ENCODE measurements at places on chromosomes 7 and 10. TPM values are rescaled to one million over a fixed set of nuclear protein-coding genes. Genes with fewer than 3 reads are reported as not detected.

Gene PTPRZ1
- polyA plus RNA-seq: 3.7 TPM

Gene KCNH2
- 14.3 TPM for polyA plus RNA-seq

Gene CNPY1
- polyA plus RNA-seq: not detected

Gene FGL2
- polyA plus RNA-seq: 103 TPM

Gene MGAM2
- polyA plus RNA-seq: 0.56 TPM

Gene CALML5
- not detected for polyA plus RNA-seq

Gene COBL
- polyA plus RNA-seq: 17.4 TPM

Gene C10orf62
- 0.47 TPM for polyA plus RNA-seq

Gene PILRA
- 4.4 TPM for polyA plus RNA-seq

Gene NUTM2E
- polyA plus RNA-seq: 0.10 TPM

Gene IL2RA
- 0.05 TPM for polyA plus RNA-seq

Gene GDF10
- polyA plus RNA-seq: 1.8 TPM

Gene YAE1
- 34.4 TPM for polyA plus RNA-seq

Gene NUTM2A
- polyA plus RNA-seq: 4.0 TPM

Gene ST8SIA6
- 1.8 TPM for polyA plus RNA-seq

Gene SKAP2
- polyA plus RNA-seq: 33.2 TPM

Gene KNDC1
- 5.9 TPM for polyA plus RNA-seq

Gene LFNG
- polyA plus RNA-seq: 35.2 TPM

Gene HOXA9
- polyA plus RNA-seq: 112 TPM

Gene ADAM12
- 27.5 TPM for polyA plus RNA-seq

Gene TRPV5
- polyA plus RNA-seq: 0.90 TPM

Gene AOC1
- 62.4 TPM for polyA plus RNA-seq

Gene COL1A2
- 990 TPM for polyA plus RNA-seq

Gene GDF2
- not detected for polyA plus RNA-seq

Gene TMEM213
- polyA plus RNA-seq: 48.3 TPM

Gene SPDYE3
- 7.8 TPM for polyA plus RNA-seq

Gene AFAP1L2
- 45.2 TPM for polyA plus RNA-seq

Gene GFRA1
- polyA plus RNA-seq: 19.6 TPM

Gene NACAD
- polyA plus RNA-seq: 9.4 TPM

Gene GNGT1
- 0.11 TPM for polyA plus RNA-seq

Gene IDI2
- not detected for polyA plus RNA-seq

Gene HOXA3
- 36.2 TPM for polyA plus RNA-seq

Gene BZW2
- polyA plus RNA-seq: 79.0 TPM

Gene TMEM26
- polyA plus RNA-seq: 8.8 TPM

Gene PVRIG
- polyA plus RNA-seq: 4.7 TPM

Gene FUOM
- polyA plus RNA-seq: 18.2 TPM

Gene LEP
- 0.25 TPM for polyA plus RNA-seq

Gene SLC18A2
- polyA plus RNA-seq: 1.3 TPM

Gene PRKCQ
- 14.2 TPM for polyA plus RNA-seq

Gene HIPK2
- polyA plus RNA-seq: 98.3 TPM

Gene IRF5
- polyA plus RNA-seq: 7.3 TPM

Gene INMT
- 2.8 TPM for polyA plus RNA-seq

Gene AASS
- 36.0 TPM for polyA plus RNA-seq

Gene OLAH
- polyA plus RNA-seq: 0.60 TPM

Gene HOXA11
- polyA plus RNA-seq: 41.3 TPM

Gene RSPH10B
- 1.8 TPM for polyA plus RNA-seq

Gene PILRB
- polyA plus RNA-seq: 38.3 TPM

Gene C7orf57
- 0.69 TPM for polyA plus RNA-seq

Gene PANK1
- polyA plus RNA-seq: 54.0 TPM

Gene SEC31B
- polyA plus RNA-seq: 14.9 TPM

Gene HOXA10
- 151 TPM for polyA plus RNA-seq

Gene DRGX
- polyA plus RNA-seq: 0.07 TPM

Gene TAS2R5
- polyA plus RNA-seq: 2.3 TPM

Gene EBLN1
- 0.17 TPM for polyA plus RNA-seq

Gene LBX1
- polyA plus RNA-seq: not detected

Gene OR6V1
- polyA plus RNA-seq: not detected

Measured in right renal pelvis (tissue), 4 donors.